NK-92 treated with Interleukin-12 subunit alpha and Interleukin-12 subunit beta, amount 100 ng/mL, for 24 hours (cell line): ENCODE measurements at places on chromosomes 2 and 18.

GRCh38 chr2:42424033-42424432 is 63.0 kb upstream of the COX7A2L start:
- DNase-seq: no peak

GRCh38 chr18:61034580-61034979 is 298.6 kb upstream of the CDH20 start:
- no peak for DNase-seq

DNA sequence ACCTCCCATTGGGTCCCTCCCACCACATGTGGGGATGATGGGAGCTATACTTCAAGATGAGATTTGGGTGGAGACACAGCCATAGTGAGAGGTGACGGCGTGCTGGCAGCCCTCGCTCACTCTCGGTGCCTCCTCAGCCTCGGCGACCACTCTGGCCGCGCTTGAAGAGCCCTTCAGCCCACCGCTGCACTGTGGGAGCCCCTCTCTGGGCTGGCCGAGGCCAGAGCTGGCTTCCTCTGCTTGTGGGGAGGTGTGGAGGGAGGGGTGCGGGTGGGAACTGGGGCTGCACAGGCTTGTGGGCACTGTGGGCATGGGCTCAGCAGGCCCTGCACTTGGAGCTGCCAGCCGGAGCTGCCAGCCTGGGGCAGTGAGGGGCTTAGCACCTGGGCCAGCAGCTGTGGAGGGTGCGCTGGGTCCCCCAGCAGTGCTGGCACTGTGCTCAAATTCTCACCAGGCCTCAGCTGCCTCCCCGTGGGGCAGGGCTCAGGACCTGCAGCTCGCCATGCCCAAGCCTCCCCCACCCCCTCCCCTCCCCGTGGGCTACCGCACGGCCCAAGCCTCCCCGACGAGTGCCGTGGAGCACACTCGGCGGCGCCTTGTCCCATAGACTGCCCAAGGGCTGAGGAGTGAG is 73.0 kb downstream of the SERPINB8 start:
- DNase-seq: no peak

GRCh38 chr2:241857572-241858121 is 1.0 kb downstream of the PDCD1 start:
- DNase-seq: no peak

DNA sequence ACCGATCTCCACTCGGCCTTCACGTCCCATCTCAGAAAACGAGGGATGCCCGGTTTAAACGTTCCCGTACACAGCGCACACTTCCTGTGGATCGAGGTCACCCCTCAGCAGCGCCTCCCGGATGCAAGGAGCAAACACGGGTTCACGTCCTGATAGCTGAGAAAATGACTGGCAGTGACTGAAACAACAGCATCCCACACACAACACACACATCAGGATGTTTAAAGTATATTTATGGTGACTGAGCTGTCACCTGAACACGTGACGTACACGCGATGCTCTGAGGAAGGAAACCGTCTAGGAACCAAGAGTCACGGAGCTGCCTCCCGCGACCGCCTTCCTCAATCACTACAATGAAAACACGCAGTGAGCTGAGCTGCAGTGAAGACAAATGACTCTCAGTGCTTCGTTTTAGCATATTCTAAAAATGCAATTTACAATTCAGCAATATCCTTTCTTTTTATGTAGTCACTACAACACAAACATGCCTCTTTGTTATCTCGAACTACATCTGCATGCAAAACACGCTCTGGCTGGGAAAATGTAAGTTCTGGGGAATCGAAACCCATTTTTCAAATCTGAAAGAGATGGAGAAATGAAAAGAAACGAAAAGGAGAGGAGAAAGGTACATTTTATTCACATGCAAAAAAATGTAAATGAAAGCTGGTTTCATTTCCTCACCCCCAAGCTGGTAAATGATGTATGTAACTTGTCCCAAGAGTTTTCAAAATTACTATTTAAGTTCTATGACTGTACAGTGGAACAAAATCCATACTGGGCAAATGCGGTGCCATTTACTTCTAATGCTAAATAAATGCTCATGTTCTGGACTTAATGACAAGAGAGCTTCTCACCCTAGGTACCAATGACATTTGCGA is 19.8 kb downstream of the HDAC4 start:
- no peak for DNase-seq

GRCh38 chr2:54678719-54679118 is 44.7 kb upstream of the EML6 start:
- DNase-seq: no peak

- no peak for DNase-seq
Measured at GRCh38 chr2:105757433-105757832, 12.7 kb downstream of the NCK2 start.

GRCh38 chr2:188903740-188904139 is 70.4 kb upstream of the COL3A1 start:
- DNase-seq: no peak

- no peak for DNase-seq
Measured at GRCh38 chr2:164429354-164429753, 191.9 kb downstream of the GRB14 start.

DNA sequence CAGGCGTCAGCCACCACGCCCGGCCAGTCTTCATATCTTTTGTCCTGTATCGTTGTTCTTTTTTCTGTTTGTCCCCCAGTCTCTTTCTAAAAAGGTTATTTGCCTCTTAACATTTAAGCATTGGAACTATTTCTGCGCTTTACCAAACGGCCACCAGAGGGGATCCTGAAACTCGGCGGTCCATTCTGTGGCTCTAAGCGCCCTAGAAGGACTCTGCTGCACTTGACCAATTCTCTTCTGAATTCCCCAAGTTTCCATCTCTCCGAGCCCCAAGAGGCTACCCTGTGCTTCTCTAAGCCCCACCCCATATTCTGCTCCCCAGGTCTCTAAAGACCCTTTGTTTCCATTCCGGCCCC is 33.1 kb upstream of the REG3G start:
- no peak for DNase-seq

DNA sequence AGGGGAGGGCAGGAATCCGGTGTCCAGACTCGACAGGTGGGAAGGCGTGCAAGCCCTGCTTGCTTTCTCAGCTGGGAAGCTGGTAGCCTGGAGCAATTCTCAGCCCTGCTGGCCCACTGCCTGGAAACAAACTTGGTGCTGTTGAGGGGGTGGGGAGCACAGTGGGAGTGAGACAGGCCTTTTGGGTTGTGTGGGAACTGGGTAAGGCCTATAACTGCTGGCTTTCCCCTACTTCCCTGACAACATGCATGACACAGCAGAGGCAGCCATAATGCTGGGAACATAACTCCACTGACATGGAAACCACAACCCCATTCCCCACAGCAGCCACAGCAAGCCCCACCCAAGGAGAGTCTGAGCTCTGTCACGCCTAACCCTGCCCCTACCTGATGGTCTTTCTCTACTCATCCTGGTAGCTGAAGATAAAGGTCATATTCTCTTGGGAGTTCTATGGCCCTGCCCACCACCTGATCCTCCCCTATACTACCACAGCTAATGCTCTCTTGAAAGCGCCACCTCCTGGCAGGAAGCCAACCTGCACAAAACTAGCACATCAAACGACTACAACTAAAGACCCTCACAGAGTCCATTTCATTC is 122.9 kb upstream of the ACVR1C start:
- DNase-seq: no peak

DNA sequence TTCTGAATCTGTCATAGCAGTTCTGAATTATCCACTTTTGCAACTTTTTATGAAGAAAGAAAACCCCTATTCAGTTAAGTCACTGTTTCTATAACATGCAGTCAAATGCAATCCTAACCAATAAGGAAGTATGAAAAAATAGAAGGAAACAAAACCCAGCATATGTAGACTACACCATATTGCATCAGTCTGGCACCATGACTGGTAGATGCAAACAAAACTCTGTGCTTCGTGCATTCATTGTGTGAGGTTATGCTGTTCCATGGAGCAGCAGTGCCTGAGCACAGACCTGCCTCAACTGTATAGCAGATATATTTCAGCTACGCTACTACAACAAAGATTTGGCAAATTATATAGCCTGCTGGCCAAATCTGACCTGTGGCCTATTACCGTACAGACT is 325.5 kb downstream of the LRP1B start:
- DNase-seq: no peak

DNA sequence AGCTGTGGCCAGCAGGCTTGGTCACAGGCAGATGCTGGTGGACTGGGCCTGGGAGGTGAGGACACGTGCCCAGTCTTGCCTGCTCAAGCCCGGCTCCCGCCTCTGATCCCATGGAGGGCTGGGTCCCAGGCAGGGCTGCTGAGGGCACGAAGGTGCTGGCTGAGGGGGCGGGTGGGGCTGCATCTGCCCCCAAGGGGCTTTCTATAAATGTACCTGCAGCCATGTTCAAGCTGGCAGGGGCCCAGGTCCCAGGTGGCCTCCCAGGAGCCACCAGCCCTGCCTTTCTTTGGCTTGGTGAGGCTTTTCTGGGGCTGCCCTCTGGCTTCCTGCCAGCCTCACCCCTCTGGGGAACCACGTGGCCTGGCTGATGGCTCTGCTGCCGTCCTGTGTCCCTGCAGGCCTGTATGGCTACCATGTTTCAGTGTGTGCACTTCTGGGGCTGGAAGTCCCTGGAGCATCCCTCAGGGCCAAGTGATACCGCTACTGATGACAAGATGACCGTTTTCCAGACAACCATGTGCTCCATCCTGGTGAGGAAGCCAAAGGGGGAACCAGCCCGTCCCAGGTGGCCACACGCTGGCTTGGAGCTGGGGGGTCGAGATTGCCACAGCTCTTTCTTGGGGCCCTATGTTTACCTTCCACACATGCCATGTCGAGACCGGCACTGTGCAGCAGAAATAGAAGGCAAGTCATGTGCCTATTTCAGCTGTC is 23.2 kb downstream of the HJURP start:
- DNase-seq: no peak

GRCh38 chr18:34911661-34912384 is 129.4 kb upstream of the MAPRE2 start:
- no peak for DNase-seq

DNA sequence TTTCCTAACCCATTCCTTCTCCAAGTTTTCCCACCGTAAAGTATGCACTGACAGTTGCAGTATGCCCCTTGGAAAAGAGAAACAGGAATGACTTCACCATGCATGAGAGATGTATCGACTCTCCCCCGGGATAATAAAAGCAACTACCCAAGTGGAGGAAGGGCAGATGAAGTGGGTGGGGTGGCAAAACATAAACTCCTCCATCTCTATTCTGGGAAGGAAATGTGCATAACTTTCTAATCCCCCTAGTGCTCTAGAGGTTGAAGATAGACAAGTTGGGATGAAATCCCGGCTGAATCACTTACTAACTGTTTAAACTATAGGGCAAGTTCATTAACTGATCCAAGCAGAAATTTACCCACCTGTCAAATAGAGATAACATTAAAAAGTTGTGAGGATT is 89.2 kb downstream of the PIGN start:
- DNase-seq: no peak

DNA sequence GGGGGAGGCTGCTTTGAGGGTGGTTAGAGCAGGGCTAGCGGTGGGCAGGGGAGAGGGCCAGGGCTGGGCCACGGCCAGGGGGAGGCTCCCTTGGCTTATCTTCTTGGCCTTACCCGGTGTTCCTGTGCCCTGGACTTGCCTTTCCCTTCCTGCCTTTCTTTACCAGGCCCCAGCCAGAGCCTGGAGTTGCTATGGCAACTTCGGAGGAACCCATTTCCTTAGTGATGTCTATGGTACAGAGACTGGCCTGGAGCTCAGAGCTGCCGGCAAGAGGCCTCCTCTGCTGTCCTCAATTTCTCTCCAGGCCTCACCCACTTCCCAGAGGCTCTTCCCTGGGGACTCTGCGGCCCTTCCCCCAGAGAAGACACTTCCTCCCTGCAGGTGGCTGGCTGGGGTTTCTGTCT is 11.5 kb downstream of the SPEG start:
- DNase-seq: no peak

- no peak for DNase-seq
Measured at GRCh38 chr2:149715005-149715592, 127.5 kb upstream of the MMADHC start.

DNA sequence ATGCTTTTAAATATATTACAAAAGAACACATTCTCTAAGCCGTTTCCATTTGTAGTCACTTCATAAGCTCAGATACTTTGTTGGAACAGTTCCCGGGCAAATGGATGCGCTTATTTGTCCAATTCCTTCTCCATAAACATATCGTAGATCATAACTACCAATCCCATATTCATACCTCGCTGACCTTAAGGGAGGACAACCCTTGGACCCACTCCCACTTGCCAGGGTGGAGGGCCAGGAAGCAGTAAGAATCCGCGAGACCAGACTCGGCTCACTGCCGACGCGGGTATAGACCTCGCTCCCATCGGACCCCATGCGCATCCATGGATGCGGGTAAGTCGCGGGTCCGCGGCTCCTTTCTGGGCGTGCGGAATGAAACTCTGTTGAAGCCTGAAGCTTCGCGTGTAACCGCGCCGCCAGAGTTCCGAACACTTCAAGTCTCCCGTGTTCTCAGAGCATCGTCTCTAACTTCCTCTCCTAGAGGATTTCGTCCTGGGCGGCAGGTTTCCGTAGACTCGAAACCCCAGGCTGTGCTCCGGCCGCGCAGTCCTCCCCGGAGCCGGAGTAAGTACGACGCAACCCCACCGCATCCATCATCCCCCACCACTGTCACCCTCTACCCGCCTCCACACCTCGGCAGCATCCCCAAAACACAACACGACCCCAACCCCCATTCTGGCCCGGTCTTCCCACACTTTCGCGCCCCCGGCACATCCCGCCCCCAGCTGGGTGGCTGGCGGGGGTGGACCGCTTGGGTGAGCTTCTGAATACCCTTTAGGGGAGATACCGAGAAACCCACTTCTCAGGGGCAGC is 1.1 kb downstream of the DSC3 start:
- DNase-seq: no peak

DNA sequence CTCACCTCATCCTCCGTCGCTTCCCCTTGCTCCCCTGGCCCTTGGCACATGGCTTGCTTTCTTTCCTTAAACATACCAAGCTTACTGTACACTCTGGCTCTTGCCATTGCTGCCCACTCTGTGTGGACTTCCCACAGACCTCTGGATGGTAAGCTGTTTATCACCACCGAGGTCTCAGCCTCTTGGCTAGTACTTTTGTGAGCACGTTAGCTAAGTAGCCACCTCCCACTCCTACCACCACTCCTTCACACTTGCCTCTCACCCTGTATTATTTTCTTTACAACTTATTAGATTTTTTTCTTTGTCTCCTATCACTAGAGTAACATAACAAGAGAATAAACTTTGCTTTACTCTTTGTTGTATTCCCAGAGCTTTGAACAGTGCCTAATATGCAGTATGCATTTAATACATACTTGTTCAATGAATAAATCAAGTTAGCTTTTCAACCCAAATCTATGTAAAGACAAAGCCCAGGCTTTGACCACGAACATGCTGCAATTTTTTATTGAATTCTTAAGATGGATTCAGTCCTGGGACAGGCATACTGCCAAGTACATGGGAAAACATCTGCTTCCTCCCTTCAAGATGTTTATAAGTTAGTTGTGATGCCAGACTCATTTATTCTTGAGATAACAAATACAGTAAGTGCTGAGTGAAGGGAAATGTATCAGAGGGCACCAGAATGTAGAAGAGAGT is 25.0 kb upstream of the MSGN1 start:
- DNase-seq: no peak

- DNase-seq: no peak
Measured at GRCh38 chr18:25832001-25832604, 258.3 kb downstream of the SS18 start.
